AG04450 (cell line): ENCODE measurements at places on chromosomes 6 and 20.

DNA sequence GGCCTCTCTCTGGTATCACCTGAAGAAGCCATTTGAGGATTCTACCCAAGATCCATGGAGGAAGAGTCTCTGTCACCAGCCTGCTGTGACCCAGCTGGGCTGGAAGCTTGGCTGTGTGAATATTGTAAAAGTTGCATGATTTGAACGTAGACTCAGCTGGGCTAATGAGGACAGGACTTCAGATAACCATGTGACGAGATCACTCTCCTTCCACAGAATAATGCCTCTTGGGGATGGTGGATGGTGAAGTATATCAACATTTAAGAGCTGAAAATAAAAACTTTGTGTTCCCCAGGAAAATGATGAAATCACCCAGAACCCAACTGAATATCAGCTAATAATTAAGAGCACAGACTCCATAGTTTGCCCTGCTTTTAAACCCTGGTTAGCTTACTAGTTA, 427.9 kb downstream of the CD83 start:
- DNase-seq, result no peak

DNA sequence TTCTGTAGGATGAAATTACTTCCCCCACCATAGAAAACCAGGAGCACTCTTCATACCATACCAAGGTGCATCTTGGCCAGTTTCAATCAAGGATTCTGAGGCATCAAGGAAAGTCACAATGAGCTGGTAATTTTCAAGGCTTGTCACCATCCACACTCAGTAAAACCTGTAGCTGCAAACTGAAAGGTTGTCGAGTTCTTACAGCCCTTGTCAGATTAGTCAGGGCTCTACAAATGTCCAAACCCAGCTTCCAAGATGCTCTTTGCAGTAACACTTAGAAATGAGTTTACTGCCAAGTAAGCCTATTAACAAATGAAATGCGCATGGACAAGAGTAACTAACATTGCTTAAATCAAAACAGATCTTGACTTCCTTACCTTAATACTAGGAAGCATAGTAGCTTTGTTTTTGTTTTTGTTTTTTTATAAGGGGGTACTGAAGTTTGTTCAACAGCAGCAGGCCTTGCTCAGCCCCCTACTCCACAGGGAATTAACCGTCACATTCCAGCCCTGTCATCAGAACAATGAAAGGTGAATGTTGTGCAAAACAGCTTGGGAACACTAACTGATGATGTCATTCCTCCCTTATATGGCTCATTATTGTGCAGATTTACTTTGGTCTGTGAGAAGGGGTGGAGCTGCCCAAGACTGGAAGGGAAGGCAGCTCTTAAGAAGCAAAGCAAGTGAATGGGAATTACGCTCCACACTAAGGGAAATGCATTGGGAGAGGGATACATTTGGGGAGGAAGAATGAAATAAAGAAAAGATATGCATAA, 49.9 kb upstream of the TMEM30A start:
- peak; percentile 27 for DNase-seq

DNA sequence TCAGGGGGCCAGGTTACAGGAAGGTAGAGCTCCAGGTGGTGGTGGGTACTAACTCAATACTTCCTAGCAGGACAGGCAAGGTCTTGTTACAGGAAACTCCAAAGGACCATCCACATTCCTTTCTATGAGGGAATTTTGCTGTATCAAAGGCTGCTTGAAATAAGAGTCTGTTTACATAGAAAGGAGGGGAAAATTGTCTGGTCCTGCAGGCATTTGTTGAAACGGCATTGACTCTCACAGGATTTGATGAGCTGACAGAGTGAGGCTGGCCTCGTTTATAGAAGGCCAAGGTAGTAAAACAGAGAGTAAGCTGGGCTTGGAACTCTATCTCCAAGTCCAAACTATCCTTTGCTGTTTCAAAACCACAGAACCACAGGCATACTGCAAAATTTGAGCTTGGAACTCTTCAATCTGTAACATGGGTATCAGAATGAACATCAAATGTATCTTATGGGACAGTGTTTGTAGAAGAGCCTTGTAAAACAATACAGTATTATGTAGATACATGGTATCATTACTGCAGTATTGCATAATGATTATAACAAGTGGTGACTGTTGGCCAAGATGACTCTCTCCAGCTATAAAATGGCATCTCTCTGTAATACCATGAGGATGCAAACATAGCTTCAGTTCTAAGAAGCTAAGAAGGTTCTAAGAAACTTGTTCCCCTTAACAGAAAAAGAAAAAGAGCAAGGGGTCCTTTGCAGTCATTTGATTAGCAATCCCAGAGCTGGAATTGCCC, 61.5 kb downstream of the TRAM2 start:
- DNase-seq, result no peak

DNA sequence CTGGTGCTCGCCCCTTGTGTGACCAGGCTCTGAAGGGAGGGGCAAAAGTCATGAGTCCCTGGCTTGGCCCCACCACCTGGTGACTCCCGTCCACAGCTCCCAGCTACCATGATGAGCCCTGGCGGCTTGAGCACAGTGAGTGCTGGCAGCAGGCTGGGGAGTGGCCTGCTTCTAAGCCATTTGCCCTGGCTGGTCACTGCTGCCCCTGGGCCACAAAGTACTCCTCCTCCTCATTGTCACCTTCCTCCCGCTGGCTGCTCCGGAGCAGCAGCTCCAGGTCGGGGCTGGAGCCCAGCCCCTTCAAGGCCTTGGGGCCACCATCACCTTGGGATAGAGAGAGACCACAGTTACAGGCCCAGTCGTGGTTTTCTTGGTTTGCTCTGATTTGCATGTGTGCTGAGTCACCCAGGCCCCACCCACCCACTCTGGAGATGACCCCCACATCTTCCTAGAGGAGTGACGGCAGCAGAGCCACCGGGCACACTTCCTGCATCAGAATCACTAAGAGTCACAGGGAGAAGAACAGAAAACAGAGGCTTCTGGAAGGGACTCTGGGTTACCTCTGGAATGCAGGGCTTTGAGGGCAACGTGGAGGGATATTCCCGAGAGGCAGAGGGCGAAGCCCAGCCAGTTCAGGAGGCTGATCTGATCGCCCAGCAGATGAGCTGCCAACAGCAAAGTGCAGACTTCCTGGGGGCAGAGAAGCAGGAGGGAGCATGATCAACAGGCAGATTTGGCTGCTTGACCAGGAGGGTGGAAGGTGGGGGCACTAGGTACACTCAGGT, 42.1 kb upstream of the CDH22 start:
- peak; percentile 65 for DNase-seq

DNA sequence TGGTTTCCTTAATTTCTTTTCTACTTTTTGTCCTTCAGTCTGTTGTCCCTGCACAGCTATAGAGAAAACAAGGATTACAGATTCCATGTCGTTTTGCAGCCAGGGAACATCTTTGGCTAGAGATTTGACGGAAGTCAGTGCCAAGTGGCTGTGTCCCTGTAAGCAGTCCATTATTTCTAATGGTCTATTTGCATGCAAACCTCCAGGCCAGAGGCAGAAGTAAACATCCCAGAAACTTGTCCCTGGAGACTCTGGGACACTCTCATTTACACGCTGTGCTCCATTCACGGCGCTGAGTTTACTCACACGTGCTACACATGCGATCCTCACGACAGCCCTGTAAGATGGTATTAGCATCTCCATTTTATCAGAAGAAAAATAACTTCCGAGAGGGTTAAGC, 355.5 kb downstream of the PRKN start:
- DNase-seq, result no peak

DNA sequence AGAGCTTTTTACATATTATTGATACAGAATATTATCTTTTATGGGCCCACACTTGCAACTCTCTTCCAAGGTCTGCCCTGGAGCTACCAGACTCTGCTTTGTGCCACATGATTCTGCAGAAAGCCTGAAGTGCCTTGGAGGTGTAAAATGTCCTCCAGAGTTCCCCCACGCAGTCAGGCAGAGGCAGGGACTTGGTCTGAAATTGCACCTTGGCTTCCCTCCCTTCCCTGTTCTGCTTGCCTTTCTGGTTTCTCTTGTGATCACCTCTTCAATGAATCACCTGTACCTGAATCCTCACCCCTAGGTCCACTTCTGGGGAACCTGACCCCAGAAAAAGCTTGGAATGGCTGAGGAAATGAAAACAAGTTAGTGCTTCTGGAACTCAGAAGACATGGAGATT, 43.0 kb upstream of the TGM2 start:
- no peak for DNase-seq

GRCh38 chr6:19880066-19880465, 42.9 kb downstream of the ID4 start:
- DNase-seq, result no peak

DNA sequence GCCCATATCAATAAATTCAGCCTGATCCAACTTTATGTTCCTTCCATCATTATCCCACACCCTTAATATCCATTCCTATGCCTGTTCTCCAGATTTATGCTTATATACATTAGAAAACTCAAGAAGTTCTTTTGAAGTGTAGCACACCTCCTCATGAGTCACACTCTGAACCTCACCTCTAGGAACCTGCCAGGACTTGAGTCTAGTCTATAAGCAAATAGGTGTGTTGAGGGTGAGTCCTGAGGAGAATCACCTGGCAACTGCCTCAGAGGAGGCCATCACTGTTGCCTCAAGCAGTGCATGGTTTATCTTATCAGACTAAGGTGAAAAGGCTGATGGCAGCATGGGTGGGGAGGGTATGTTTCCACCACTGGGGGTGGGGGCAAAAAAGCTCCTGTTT, 496.7 kb downstream of the C6orf118 start:
- no peak for DNase-seq

- DNase-seq, result peak; percentile 67
Measured at GRCh38 chr6:45075246-45075645, 252.9 kb upstream of the RUNX2 start.

DNA sequence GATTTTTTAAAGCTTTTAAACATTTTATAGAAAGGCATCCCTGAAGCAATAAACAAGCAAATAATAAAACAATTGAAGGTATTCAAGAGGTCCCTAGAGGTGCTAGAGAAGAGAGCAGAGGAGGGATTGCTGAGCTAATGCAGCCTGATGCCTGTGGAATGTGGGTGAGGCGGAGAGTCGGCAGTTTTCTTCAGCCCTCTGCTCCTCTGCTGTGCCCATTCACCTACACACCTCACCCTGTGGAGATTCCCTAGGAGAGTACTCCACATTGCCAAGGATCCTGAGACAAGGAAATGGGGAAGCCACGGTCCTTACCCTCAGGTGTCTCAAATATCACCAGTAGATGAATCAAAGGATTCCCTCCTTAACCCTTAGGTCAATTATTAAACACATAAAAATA, 199.8 kb upstream of the POU3F2 start:
- no peak for DNase-seq

- DNase-seq, result no peak
Measured at GRCh38 chr20:58909585-58909984, 57.1 kb downstream of the GNAS start.

GRCh38 chr20:10404023-10404628, 29.9 kb downstream of the MKKS start:
- DNase-seq, result no peak

DNA sequence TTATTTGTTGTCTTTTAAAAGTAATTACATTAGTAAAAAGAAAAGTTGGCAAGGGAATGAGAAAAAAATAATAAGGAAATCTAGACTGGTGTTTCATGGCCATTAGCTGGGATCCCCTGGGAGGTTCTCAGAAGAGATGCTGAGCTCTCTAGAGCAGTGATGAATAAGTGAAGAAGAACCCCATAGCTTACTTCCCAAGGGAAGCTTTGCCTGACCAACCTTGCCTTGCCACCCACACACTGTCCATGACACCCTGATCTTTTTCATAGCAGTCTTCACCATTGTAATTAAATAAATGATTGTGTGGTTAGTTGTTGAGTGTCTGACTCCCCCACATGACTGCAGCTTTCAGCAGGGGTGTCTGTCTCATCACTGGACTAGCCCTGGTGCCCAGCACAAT, 5.9 kb downstream of the C6orf163 start:
- DNase-seq, result no peak

DNA sequence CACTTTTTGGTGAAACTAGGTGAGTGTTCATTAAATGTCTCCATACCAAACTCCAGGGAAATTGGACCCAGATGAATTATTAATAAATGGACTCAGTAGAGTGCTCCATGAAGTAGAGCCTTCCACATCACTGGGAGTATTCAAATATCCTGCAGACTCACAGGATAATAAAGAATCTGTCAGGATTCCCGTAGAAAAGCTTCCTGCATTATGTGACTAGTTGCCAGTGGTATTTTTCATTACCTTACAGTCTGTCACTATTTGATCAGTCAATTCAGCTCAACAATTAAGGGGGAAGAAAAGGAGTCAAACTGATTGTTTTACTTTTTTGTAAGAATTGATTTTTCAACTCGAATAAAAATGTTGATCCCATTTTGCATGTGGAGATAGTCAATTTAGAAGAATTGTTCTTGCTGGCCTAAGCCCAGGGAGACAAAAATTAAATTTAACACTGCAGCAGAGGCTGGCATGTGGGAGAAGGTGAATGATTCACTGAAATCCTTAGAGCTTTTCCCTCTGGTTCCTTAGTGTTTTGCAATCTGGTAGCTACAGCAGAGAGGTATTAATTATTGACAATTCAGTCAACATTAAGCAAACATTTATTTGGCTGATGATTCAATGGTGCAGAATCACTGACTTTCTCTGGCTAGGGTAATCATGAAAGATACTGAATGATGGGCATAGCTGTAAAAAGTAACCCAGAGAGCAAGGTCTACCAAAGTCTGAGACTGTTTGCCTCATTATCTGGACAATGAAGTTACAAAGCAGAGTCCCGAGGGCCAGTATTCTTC, 442.4 kb downstream of the CD83 start:
- no peak for DNase-seq

DNA sequence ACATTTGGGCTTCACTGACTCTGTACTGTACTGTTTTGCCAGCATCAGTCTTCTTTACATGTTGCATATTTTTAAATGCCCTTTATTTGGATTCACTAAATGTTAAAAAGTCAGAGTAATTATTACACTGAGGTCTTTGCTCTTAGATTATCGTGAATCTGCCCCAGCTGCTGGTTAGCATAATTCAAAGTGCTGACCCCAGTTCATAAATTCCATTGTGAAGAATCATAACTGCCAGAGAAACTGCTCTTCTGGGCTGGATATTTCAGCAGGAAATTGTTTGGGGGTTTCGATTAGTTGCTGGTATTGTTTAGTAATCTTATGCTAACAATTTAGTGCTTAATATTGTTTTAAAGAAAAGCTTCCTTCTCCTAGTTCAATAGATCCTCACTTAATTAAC, 682.1 kb upstream of the MAP3K7 start:
- DNase-seq, result no peak

DNA sequence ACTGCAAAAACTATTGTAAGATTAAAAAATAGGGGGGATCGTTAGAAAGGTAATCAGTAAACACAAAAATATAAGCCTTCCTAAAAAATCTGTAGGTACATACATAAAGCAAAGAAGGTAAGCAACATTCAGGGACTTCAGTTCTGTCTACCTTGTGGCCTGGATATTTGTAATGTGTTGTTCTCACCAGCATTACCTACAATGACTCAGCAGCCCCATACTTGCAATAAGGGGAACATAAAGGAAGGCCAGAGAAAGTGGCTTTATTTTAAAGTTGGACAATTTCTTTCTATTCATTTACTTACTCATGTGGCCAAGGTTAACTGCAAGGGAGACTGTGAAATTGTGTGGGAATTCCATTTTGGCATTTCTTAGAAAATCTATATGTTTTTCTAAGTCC, 277.2 kb upstream of the PREP start:
- no peak for DNase-seq
